ENCODE measurements at places on chromosomes 6 and 20. TPM values are rescaled to one million over a fixed set of nuclear protein-coding genes. Genes with fewer than 3 reads are reported as not detected.

GRCh38 chr20:44598423-44599305 is 16.3 kb downstream of the PKIG start:
- DNase-seq: no peak

- no peak for DNase-seq
Observed at GRCh38 chr6:170003027-170003426, 251.6 kb downstream of the ERMARD start.

DNA sequence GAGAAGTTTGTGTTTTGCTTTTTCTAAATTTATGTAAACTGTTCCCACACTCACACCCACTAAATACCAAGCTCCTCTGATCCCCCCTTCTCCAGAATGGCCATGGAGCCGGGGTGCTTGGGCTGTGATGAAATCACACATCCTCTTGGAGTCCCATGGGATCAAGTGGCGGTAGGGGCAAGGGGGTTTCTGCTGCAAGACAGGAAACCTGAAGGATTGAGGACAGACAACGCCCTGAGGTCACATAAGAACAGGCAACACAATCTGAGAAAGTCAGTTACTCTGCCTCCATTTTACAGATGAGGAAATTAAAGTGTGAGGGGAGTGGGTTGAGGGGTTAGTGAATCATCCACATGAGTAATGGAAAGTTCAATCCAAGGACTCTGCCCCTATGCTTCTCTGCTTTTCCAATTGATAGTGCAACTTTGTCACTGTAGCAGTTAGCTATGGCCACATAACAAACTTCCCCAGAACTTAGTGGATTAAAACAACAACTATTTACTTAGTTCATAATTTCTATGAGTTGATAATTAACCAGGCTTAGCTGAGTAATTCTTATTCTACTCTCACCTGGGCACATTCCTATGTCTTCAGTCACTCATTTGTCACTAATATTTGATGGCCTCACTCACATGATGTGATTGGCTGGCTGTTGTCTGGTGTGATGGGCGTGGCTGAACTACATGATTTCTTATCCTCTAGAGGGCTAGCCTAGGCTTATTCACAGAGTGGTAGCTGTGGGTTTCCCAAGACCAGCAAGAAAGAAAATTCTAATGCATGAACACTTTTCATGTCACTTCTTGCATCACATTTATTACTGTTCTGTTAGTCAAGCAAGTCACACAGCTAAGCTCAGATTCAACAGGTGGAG is 311.1 kb upstream of the RNF24 start:
- DNase-seq: no peak

DNA sequence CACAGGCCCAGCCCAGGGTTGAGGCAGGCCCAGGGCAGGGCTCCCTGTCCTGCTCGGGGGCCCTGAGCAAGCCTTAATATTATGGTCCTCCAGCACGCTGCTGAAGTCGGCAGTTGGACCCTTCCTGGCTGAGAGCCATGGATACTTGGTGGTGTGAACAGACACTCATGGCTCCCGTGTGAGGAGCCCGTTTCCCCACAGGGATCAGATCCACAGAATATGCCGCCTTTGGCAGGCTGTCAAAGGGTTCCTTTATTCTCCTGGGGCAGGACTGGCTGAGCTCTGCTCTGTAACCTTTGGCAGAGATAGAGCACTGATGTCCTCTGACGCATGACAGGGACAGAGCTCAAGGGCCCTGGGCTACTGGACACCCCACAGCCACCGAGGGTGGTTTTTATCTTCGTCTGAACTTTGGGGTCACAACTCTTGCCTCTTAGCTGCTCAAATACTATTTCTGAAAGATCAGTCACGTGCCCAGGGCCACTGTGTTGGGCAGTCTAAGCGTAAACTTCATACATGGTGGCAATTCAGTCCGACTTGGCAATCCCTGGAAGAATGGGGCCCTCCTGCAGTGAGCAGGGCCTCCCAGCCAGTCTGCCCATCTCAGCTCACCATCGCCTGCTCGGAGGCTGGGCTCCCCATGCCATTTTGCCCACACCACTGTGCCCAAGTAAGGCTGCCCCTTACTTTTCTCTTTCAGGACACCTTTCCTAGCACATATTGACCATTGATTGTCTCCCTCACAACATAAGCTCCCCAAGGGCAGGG is 49.1 kb downstream of the TTI1 start:
- DNase-seq: peak; percentile 37

GRCh38 chr20:36102809-36103596 is 51.5 kb upstream of the EPB41L1 start:
- DNase-seq: no peak

DNA sequence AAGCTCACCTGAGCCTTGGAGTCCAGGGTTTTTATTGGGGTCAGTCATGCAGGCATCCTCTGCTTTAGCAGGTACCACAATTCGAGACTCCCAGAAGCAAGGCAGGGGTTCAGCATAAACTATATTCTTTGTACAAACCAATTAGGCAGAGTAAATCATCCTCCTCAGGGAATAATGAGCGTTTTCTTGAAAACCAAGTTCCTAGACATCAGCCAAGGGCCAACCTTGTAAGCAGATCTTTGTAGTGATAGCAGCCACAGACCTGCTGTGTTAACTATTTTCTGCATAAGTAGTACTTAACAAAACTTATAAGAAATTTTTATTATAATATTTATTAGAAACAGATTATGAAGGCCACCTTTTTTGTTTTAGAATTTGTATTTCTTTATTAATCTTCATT is 74.7 kb downstream of the STXBP5 start:
- DNase-seq: no peak

GRCh38 chr6:131281471-131282270 is 146.4 kb downstream of the AKAP7 start:
- DNase-seq: peak; percentile 73

DNA sequence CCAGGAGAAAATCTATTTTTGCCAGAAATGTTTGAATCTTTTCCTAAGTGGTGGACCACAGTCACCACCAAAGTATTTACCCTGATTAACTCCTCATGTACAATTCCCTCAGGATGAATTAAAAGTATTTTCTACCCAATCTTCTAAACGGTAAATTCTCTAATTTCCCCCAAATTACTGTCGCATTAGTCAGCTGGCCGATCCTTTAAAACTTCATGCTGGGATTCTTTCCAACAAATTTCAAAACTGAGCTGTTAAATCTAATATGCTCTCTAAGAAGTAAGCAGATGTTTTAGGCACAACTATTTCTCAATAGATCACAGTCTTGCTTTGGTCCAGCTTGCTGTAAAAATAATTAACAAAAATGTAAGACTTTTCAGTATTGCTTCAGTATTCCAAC is 447.2 kb downstream of the FRK start:
- DNase-seq: peak; percentile 27

GRCh38 chr6:88367248-88367647 is 201.1 kb upstream of the CNR1 start:
- no peak for DNase-seq

DNA sequence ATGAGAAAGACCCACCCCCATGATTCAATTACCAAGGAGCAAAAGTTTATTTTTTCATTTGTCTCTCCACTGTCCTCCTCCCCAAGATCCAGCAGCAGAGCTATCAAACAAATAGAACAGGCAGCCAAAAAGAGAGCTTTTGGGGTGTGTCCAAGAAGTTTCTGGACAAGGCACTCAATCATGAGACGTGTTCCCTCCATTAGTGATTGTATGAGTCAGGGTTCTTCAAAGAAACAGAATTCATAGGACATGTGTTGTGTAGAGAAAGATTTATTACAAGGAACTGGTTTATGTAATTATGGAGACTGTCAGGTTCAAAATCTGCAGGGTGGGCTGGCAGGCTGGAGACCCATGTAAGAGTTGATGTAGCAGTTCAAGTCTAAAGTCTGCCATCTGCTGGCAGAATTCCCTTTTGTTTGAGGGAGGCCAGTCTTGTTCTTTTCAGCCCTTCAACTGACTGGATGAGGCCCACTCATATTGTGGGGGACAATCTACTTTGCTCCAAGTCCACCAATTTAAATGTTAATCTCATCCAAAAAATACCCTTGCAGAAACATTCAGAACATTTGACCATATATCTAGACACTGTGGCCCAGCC is 248.1 kb upstream of the OPRM1 start:
- DNase-seq: no peak

- DNase-seq: no peak
Observed at GRCh38 chr6:150102750-150103270, 33.9 kb upstream of the ULBP3 start.

- no peak for DNase-seq
Observed at GRCh38 chr6:12772416-12772815, 55.8 kb downstream of the PHACTR1 start.

GRCh38 chr20:25461786-25462545 is 54.5 kb downstream of the GINS1 start:
- no peak for DNase-seq

- no peak for DNase-seq
Observed at GRCh38 chr20:17452441-17452840, 78.7 kb downstream of the BFSP1 start.

DNA sequence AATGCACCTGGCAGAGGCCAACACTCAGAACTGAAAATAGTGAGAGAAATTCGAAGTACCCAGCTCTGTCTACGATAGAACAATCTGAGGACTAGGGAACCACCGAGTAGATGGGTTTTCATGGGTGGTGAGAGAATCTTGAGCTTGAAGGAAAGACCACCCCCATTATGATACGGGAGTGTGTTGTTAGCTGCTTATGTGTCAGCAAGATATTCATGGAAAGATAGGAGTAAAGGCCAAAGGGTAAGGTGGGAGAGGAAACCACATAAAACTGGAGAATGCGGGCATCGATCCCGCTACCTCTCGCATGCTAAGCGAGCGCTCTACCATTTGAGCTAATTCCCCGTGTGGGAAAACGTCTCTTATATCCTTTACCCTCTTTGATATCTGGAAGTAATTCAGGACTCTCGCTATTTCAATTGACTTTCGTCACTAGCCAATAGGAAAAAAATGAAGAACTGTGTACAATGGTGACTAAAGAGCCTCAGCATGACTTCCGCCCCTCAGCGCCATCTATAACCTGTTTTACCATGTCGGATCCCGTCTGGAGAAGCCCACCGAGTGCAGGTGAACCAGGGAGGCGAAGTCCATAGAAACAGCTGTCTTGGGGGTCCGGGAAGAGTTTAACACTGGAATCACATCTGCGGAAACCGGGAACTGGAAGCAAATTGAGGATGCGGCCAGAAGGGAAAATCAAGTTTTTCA is 25.0 kb upstream of the ABT1 start:
- DNase-seq: peak; percentile 69

DNA sequence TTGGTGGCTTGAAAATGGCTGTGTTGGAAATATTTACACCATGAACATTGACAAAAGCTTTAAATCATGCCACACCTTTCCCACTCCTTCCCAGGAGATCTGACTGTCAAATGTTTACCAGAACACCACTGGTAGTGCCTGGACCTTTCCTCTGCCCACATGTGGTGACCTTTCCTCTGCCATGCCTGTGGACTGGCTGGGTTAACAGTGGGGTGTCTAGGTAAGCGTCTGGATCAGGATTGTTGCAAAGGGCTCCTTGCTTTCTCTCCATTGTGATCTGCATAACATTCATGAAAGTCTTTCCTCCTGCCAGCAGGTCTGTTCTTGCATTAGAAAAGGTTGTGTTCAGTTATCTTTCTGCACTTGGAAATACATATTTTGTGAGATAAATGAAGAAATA is 572.7 kb downstream of the DHX35 start:
- no peak for DNase-seq

DNA sequence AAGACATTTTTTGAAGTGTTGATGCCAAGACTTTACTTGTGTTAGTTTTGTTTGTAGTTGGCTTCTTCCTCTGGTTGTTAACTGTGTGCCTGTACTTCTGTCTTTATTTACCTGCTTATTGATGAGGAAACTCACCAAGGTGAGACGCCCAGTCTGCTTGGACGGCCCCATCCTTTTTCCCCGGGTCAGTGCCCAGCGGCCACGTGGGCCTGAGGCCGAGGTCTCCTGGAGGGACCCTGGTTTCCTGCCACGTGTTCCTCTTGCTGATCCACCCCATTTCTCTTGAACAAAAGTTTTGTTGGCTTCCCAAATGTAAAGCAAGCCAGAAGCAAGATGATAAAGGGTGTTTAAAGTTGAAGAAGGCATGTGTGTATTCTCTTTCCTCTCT is 24.8 kb downstream of the DUSP22 start:
- no peak for DNase-seq

GRCh38 chr20:54079652-54080051 is 9.3 kb upstream of the BCAS1 start:
- no peak for DNase-seq

DNA sequence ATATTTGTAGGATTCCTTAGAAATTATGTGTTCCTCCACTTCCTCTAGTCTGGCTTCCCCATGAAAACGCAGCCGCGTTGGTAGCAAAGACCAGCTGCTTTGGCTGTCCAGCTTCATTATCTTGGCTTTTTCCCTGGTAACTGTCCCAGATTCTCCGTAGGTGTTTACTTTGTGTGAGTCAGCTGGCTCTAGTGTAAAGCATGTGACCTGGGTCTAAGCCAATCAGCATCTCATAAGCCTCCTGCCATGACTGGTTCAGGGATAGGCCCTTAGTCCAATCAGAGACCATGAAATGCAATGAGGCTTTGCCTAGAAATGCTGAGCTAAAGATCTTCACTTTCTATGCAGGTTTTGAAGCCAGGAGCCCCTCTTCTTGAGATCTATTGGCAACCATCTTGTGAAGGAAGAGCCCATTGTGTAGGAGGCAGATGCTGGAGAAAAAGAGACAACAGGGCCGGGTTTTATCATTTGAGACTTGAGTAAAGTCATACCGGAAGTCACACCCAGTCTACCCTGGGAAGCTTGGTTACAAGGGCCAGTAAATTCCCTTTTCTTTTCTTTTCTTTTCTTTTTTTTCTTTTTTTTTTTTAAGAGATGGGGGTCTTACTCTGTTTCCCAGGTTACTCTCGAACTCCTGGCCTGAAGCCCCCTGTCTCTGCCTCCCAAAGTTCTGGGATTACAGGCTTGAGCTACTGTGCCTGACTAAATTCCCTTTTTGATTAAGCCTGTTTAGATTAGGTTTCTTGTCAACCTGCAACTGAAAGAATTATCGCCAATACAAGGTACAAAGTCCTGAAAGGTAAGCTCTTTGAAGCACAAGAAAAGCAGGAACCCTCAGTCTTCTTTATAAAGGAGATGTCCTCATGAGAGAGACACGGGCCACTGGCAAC is 256.5 kb upstream of the RREB1 start:
- peak; percentile 77 for DNase-seq

- DNase-seq: no peak
Observed at GRCh38 chr6:63418741-63419140, 99.0 kb upstream of the LGSN start.

DNA sequence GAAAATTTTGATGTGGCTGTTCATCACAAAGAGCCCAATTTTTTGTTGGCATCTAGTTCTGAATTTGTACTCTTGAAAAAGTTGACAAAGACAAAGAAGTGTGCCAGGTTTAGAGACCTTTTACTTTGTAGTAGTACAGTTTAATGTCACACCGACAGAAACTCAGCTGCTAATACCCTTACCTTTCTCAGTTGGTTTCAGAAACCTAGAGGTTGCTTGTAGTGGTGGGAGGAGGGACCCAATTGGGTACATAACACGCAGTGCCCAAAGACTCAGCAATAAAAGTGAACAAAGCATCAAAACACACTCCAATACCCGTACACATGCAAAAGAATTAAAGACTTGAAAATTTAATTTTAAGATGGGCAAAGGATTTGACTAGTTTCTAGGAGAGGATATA is 203.7 kb downstream of the CDKAL1 start:
- no peak for DNase-seq

Gene ABHD16B
- not detected for polyA plus RNA-seq

Gene CRNKL1
- 43.7 TPM for polyA plus RNA-seq

Gene SAMD5
- polyA plus RNA-seq: 31.0 TPM

Gene CNR1
- polyA plus RNA-seq: 0.36 TPM

Gene ERVFRD-1
- 0.06 TPM for polyA plus RNA-seq

Gene SUMO4
- polyA plus RNA-seq: 1.4 TPM

Gene CBLN4
- polyA plus RNA-seq: 0.61 TPM

Gene IFT52
- polyA plus RNA-seq: 76.9 TPM

Gene LTB
- 2.5 TPM for polyA plus RNA-seq

Gene FYN
- 142 TPM for polyA plus RNA-seq

Measured in right lung (tissue), 10 donors.